ENCODE measurements at places on chromosomes 1 and 21.

- DNase-seq = no peak
Observed at GRCh38 chr1:151238467-151238739, 16.1 kb upstream of the PSMD4 start.

- DNase-seq = no peak
Observed at GRCh38 chr1:95503278-95504030, 269.4 kb downstream of the RWDD3 start.

DNA sequence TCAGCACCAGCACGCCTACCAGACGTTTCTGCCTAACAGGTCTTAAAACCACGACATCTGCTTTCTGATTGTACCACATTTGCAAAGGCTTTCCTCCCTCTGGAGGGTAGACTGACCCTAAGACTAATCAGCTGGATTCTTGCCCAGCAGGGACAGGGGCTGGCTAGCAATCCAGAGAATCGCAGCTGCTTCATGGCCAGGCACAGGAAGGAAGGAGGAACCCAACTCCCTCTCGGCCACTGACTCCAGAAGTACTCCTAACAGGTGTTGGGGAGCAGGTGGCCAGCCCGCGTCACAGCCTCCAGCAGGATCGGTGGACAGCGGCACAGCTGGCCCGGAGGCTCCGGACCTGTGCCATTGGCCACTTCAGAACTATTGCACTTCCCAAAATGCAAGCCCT is 180.8 kb downstream of the NPHP4 start:
- no peak for DNase-seq

- DNase-seq = no peak
Observed at GRCh38 chr1:213521206-213521605, 466.6 kb upstream of the PROX1 start.

- no peak for DNase-seq
Observed at GRCh38 chr1:225842788-225843425, 33.0 kb downstream of the EPHX1 start.

DNA sequence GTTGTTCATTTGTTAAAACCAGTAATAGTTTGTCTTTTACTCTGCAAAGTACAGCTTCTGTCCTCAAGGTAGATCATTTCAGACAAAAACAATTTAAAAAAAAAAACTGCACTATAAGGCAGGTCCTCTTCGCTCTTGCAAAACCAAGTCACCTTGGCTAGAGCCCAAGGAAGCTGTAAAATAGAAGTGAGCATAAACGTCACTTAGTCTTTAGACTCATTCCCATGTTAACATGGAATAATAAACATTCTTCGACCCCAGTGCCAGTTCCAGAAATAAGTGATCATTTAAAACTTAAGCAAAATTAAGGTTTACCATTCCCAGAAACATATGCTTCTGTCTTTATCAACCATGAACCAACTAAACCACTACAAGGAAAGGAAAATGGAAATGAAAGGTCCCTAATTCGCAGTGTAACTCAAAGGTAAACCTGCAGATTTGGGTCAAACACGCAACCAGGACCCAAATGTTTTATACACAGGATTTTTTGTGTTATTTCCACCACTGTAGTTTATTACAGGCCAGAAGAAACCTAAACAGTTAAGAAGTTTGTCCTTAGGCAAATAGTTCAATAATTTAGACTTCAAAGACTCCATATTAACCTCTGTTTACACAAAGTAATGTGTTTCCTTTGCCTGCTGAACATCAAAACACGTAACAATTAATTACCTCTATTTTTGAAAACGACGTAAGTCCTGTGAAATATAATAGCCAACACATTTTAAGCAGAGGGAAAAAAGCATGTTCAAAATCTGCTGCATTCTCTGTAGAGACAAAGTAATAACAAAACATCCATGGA is 54.6 kb downstream of the TGFBR3 start:
- DNase-seq = no peak

DNA sequence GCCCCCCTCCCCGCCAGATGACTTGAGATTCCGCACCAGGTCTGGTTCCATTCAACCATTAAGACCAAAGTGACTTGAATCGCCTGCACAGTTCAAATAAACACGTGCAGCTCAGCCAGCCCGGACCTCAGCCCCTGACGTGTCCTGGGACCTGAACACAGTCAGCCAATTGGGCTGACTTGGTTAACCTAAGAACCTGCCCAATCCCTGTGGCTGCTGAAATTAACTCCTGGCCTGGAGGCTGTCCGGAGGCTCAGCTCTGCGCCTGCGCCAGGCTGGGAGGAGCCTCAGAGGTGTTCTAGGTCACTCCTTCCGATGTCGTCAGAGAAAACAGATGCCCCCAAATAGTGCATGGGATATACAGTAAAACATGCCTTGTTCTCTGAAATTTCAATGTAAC is 73.4 kb downstream of the SCCPDH start:
- no peak for DNase-seq

DNA sequence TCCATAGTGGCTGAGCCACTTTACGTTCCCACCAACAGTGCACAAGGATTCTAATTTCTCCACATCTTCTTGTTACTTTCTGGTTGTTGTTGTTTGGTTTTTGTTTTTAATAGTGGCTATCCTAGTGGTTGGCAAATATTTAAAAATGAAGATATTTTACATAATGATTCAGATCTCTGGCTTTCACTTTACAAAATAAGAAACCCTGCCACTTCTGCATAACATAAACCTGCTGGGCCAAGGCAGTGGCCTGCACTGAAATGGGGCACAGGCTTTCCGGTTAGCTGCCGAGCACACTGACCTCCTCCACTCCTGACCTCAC is 320.4 kb downstream of the RPS6KC1 start:
- no peak for DNase-seq

- DNase-seq = no peak
Observed at GRCh38 chr1:47761974-47762373, 235.2 kb downstream of the TRABD2B start.

GRCh38 chr1:67682659-67683197 is 2.3 kb upstream of the GADD45A start:
- DNase-seq = no peak

DNA sequence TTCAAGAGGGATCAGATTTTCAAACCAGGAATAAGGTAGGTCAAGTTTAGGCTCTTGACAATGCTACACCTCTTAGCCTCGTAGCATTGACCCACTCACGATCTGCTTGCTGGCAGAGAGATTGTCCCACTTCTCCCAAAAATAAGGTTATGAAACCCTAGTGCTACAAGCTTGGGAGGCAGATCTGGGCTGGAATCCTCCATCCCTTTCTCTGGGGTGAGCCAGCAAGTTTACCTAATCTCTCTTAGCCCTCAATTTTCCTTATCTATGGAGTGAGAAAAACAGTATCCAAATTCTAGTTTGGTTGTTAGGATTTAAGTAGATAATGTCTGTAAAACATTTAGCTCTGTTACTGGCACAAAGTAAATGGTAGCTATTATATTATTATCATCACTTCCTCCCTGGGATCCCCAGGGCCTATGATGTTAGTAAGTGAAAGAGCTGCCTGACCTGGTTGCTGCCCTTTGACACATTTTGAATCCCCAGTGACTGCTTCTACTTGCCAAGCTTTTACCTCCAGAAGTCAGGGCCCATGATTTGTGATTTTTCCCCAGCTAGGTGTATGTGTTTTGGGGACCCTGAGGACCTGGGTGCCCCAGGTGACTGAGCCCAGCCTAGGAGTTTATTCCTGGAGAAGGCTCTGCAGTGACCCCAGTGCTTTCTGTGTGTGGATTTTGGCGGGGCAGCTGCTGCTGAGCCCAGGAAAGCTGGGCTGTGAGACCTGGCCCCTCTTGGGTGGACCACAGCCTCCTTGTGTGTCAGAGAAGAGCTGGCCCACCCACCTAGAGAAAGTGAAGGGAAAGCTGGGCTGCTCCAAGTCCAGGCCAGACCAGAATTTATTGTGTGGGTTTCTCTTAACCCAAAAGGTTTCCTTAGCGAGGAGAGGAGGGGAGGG is 48.2 kb upstream of the VANGL1 start:
- DNase-seq = no peak

DNA sequence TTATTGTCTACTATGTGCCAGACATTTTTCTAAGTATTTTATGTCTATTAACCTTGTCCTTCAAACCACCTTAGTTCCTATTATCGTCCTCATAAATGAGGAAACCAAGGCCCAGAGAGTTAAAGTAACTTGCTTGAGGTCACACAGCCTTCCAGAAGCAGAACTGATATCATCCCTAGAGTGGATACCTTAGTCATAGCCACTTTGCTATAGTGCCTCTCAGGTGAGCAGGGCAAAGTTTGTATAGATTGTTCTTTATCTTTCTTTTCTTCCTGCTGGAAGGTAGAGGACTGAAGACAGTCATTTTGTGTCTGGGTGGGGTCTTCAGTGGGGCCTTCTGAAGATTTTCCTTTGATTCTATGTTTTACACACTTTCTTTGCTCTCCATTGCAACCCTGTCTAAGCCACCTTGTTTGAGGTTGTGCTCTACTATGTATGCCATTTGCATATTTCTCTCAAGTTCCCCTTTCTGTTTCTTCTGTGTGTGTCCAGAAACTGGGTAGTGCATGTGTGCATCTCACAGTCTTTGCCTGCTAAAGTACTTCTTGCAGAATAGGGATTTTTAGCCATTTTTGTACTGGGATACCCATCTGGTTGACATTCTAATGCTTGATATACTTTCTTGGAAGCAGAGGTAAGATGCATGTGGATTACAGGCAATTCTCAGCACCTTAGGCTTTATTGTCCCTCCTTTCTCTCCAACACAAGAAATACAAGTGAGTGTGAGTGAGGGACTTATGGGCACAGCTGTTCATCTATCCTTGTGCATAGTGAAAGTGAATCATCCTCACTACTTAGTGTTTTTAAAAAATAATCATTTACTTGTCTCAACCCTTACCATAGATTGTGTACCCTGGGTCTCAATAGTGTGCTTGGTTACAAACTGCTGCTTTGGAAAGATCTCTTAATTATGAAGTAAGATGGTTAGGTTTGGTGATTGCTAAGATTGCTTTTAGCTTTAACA is 207.6 kb upstream of the HMCN1 start:
- no peak for DNase-seq

- no peak for DNase-seq
Observed at GRCh38 chr1:36835017-36835695, 199.2 kb downstream of the GRIK3 start.

- DNase-seq = no peak
Observed at GRCh38 chr1:29964718-29965533, 728.6 kb downstream of the PTPRU start.

DNA sequence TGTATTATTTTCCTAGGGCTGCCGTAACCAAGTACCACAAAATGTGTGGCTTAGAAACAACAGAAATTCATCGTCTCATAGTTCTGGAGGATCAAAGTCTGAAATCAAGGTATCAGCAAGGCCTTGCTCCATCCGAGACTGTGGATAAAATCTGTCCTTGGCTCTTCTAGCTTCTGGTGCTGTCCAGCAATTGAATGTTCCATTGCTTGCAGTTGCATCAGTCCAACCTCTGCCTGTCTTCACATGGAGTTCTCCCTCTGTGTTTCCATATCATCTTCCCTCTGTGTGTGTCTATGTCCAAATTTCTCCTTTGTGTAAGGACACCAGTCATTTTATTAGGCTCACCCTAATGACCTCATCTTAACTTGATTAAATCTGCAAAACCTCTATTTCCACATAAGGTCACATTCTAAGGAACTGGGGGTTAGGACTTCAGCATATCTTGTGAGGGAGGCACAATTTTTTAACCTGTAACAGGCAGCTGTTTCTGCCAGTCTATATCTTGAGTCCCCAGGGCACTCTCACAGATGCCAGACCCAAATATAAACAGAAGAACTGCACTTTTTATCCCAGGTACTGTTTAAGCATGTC is 84.2 kb downstream of the ERG start:
- DNase-seq = no peak

DNA sequence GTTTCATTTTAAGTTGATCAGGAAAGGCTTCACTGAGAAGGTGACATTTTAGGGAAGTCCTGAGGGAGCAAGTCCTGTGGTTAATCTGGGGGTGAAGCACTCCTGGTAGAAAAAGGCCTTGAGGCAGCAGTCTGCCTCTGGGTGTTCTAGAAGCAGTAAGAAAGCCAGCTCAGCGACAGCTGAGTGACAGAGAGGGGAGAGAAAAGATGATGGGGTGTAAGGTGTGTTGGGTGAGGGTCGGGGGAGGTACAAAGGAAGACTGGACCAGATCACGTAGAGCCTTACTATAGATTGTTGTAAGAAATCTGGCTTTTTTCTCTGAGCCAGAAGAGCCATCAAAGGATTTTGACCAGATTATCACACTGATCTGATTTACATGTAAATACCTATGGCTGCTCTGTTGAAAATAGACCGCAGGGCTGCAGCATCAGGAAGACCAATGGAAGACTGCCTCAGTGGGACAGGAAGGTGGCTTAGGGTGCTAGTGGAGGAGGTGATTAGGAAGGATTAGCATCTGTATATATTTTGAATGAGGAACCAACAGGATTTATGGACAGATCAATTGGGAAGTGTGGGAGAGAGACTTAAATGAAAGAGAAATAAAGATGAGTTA is 131.2 kb downstream of the CDC7 start:
- no peak for DNase-seq

DNA sequence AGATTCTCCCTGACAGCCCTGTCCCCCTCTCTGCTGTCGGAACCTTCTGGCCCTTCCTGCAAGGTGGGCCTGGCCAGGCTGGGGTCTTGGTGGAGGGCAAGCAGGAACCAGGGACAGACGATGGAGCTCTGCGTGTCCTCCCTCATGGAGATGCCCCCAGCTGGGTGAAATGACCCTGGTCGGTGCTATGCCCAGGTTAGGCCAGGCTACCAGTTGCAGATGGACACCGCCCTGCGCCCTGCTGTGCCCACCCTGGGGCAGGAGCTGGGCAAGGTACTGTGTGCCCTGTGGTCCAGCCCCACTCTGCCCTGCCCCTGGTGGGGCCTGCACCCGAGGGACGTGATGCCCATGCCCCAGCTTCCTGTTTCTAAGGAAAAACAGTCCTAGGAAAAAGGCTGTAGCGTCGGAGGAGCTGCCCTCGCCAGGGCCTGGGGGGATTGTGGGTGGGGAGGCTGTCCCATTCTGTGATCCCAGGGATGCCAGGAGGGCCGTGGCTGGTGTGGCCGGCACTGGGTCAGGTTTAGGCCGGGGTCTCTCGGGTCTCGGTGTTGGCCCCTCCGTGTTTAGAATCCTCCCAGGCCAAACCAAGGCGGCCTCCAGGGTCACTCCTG is 77.6 kb downstream of the MORN1 start:
- DNase-seq = no peak

DNA sequence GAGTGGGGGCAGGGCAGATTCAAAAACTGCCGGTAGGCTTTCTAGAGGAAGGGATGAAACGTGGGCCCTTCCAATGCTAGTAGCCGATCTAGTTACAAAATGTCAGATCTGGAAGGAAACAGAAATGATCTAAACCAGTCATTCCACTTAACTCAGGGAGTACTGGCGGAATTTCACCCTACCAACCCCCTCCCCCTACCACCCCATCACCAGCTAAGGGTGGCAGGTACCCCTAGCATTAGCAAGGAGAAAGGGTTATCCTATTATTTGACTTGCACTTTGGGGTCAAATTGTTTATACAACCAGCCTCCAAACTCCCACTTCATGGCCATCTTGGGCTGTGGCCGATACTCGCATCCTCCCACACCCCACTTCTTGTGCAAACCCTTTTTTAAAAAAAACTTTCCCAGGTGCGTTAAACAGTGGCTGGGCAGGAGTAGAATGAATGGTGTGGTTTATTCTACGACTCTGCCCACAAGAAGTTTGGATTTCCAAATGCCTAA is 644 bp upstream of the MRPL24 start:
- no peak for DNase-seq

- DNase-seq = no peak
Observed at GRCh38 chr1:94542088-94542870, 720 bp upstream of the F3 start.

- no peak for DNase-seq
Observed at GRCh38 chr1:11227106-11228077, 35.0 kb downstream of the MTOR start.
